T-helper 1 cell (primary cell): ENCODE measurements at places on chromosomes 7 and 10.

DNA sequence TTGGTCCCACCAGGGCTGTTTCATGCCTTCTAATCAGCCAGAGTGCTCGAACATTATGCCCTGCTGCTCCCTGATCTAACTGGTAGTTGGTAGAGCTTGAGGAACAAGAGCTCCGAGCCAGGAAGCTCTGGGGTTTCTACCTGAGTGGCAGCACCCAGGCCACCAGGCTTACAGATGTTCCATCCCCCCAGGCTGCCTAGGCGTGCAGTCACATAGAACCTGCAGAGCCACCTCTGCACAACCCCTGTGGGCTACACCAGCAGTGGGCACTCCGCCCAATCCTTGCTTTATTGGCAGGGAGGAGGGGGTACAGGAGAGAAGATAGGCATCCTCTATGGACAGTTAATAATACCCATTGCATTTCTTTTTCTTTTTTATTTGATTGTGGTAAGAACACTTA is 21.8 kb downstream of the MAP3K8 start:
- DNase-seq, result no peak

DNA sequence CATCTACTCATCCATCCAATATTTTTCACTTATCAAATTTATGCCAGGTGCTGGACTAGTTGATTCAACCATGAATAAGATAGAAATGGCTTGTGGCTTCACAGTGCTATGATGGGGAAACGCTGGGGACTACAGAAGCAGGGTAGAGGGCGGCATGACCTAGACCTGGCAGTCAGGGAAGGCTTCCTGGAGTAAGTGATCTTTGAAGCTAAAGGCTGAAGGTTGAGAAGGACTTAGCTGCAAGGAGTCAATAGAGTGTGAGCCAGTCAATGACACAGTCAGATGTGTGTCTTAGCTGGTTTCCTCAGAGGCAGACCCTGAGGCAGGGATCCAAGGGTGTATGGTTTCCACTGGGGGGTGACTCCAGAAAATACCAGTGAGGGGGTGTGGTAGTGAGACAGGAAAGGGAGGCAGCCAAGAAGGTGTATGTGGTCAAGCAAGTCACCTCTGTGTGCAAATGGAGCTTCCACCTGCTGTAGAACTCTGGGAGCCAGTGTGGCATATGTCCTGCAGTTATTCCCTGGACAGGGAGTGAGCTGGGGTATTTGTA is 10.3 kb downstream of the PRF1 start:
- DNase-seq, result no peak

DNA sequence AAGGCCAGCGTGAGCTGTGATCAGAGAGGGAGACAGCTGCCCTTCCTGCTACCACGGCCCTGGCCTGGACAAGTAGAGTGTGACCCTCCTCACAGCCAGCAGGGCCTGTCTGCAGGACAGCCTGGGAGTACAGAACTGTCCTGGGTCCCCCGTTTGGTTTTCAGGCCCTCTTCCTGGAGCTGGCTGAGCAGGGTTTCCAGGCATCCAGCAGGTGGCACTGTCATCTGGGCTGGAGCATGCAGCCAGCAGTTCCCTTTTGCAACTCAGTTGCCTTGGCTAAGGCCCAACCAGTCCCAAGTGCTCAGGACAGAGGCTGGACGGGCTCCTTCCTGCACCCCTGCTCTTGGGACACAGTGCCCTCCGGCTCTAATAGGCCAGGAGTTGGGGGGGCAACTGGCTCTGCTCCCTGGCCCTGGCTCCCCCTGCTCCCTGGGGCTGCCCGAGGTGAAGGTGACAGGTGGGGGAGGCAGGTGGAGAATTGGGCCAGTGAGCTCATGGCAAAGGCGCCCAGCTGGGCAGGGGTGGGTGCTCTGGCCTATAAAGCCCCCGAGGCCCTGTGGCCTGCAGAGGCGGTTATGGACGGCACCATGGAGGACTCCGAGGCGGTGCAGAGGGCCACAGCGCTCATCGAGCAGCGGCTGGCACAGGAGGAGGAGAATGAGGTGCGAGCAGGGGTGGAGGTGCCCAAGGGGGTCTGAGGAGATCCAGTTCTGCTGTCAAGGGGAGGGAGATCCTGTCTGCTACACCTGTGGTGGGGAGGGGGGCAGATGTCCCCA is at the start of gene ANKRD2:
TSS of gene ANKRD2 (plus strand) at position 566 of the 776 bp plus-strand sequence. CDS start at position 576, 10 bp downstream.
- DNase-seq, result no peak

DNA sequence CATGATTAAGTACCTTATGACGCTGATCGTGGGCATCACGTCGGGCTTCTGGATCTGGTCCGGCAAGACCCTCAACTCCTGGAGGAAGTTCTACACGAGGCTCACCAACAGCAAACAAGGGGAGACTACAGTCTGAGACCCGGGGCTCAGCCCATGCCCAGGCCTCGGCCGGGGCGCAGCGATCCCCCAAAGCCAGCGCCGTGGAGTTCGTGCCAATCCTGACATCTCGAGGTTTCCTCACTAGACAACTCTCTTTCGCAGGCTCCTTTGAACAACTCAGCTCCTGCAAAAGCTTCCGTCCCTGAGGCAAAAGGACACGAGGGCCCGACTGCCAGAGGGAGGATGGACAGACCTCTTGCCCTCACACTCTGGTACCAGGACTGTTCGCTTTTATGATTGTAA is 2.5 kb downstream of the FZD1 start:
- no peak for DNase-seq

DNA sequence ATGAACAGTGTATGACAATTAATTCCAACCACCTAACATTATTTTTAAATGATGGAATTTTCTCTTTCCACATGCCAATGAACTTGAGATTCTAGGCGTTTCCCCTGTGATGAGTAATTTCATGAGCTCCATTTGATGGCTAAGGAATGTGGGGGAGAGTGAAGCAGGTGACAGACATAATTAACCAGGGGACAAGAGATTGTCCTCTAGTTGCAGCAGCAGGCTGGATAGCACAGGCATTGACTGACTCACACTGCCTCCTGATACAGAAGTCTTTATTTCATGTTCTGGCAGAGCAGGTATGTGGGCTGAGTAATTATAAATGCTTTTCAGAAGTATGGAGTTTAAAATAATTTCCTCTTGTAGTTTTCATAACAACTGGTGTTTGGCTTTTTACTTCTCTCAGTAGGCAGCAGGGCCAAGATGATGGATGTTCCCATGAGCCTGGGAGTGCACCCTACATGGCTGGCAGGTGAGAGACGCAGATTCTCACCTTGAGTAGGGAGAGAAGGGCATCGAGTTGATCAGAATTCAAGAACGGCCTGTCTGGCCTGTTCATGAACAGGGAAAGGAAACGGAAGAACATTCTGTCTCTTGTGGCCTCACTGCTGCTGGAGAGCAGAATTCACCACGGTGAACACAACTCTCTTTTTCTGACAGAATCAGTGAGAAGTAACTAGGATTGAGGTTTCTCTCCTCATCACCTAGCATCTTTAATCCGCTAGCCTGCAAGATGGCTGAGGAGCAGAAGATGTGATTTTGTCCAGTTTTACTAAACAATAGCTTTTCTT is 118.8 kb downstream of the AOAH start:
- DNase-seq, result no peak

DNA sequence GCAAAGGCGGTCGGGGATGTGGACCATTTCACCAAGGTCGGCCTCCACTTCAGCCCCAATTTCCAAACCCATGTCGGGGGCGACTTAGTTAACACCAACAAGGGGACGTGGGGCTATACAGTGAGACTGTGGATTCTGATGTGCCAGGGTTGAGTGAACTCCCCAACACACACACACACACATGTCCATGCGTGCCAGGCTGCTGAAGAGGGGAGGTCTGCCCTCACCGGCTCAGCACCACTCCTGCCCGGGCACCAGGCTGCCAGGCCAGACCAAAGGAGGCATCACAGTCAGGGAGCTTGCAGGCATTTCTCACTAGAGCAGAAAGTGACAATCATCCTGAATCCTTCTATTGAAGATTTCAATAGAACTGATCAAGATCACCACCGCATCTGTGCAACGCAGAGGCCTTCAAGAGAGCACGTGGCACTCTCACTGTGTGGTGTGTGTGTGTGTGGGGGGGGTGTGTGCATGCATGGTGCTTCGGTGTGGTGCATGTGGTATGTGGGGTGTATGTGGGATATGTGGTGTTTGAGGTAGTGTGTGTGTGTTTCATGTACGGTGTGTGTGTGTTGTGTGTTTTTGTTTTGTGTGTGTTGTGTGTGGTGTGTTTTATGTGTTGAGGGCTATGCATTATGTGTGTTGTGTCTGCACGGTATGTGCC is 403.5 kb upstream of the RNF32 start:
- no peak for DNase-seq

DNA sequence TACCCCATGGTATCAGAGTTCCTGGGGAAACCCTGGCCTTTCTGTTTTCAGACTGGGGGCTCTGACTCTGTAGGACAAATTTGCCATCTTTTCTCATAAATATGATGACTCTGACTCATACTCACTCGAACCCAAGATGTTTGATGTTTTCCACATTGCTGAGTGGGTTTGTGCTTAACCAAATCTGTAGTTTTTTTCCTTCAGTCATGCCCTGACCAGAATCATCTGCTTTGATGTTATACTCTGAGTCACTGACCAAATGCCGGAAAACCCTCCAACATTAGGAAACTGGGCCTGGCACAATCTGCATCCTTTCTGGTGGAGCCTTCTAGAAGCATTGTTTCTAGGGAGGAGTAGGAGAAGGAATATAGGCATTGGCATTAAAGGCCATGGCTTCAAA is 118.7 kb downstream of the C10orf105 start:
- no peak for DNase-seq

DNA sequence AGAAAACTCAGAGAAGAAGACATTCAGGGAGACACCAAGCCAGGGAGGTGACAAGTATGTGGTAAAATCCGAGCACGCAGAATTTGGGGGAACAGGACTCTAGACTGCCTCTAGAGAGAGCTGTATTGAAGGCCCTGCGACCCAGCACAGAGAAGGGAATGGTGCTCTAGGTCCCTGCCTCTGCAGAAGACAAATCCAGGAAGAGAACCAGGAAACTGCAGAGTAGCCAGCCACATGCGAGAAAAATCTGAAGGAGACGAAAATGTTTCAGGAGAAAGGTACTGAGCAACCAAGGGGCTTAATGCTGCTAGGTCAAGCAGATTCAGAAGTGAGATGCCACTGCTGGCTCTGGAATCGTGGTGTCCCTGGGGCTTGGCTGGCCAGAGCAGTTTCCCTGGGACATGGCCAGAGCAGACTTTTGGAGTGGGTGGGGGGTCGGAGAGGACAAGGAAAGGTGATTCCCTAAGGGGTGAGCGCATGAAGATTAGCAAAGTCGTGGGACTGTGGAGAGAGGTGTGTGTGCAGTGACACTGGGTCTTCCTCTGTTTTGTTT is 158.0 kb upstream of the KLF6 start:
- DNase-seq, result no peak

DNA sequence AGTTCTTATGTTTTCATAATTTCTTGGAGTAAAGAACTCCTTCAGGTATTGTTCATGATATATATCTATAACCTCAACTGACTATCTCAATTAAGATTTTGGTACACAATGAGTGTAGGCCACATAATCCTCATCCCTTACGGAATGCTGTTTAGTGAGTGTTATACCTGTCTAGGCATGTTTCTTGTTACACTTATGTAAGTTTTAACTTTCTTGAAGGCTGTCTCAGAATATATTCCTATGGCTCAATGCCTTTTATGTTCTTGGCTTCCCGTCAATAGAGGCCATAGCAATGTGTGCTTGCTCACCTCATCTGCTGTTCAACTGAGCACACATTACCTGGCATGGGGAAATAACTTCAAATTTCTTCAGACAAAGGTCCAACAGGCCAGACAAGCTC is 185.1 kb downstream of the CTTNBP2 start:
- DNase-seq, result no peak

GRCh38 chr10:128059266-128059981 is 66.8 kb downstream of the MKI67 start:
- DNase-seq, result no peak

DNA sequence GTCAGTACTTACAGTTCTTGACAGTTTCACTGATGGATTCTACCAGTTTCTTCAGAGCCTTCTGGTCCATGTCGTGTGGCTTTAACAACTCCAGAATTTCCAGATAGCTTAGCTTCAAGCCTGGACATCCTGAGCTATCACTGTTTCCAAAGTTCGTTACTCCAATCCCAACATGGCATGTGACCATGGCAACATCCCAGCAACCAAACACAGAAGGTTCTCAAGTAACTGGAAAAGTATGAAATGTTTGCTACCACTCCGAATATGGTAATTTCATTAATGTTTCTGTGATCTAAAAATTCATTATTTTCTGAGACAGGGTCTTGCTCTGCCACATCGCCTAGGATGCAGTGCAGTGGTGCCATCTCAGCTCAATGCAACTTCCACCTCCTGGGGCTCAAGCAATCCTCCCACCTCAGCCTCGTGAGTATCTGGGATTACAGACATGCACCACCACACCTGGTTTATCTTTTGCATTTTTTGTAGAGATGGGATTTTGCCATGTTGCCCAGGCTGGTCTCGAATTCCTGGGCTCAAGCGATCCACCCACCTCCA is 29.3 kb downstream of the RBM48 start:
- DNase-seq, result no peak
